Central memory CD8-positive, alpha-beta T cell (primary cell): ENCODE measurements at places on chromosomes 5 and 9.

GRCh38 chr9:38269775-38270174 is 122.7 kb upstream of the ALDH1B1 start:
- DNase-seq, result no peak

GRCh38 chr9:34634551-34635248 is 2.9 kb downstream of the SIGMAR1 start:
- no peak for DNase-seq

DNA sequence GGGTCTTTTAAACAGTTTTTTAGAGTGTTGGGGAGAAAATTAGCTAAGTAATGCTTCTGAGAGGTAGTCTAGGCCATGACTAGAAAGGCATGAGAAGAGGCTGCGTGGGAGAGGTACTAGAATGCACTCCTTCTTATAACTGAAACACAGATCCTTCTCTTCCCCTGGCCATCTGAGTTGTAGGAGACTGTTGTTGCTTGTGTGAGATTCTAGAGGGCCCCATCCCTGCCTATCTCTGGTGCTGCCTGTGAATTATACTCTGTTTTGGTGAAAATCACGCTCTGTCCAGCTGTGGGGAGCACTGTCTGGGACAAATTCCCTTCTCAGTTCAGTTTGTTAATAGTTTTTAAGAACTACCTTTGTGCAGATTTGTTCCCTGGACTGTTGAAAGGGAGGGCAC is 37.5 kb downstream of the MAP1B start:
- no peak for DNase-seq

DNA sequence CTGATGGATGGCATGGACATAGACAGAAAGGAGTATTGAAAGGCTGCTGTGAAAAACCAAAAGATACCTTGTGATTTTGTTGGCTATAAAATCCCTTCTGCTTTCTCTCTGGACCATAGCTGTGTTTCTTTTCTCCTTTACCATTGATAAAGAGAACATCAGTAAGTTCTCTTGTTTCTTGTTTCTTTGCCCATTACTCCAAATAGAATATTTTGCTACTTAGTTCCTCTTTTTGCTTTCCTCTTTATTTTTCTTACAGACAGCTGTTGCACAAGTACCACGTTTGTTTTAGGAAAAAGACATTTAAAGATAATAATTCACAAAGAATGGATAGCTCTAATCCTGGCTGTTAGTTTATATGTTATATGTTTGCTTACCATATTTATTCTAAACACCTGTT is 1129.2 kb downstream of the DTWD2 start:
- no peak for DNase-seq

- DNase-seq, result no peak
Observed at GRCh38 chr5:163306421-163306820, 131.0 kb upstream of the CCNG1 start.

DNA sequence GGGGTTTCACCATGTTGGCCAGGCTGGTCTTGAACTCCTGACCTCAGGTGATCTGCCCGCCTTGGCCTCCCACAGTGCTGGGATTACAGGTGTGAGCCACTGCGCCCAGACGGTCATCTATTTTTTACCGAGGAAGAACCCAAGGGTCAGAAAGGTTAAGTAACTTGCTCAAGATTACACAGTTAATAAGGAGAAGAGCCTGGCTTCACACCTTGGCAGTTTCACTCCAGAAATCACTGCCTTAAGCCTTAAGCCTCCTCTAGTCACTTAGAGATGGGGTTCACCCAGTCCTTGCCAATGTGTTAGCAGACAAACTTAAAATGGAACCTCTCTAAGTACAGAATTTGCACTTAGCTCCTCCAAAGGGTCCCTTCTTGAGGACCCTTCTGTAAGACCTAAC is 116.3 kb downstream of the PTTG1 start:
- no peak for DNase-seq

DNA sequence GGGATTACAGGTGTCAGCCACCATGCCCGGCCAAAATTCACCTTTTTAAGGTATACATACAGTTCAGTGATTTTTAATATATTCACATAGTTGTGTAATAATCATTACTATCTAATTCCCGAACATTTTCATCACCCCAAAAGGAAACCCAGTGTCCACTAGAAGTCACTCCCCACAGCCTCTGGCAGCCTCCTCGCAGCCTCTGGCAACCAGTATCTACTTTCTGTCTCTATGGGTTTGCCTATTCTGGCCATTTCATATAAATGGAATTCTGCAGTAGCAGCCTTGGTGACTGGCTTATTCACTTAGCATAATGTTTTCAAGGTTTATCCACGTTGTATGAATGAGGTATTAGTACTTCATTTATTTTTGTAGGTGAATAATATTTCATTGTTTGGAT is 59.0 kb downstream of the UBAP1 start:
- no peak for DNase-seq

GRCh38 chr9:129311643-129312042 is 133.6 kb upstream of the IER5L start:
- DNase-seq, result no peak

GRCh38 chr5:150519978-150520377 is 12.0 kb downstream of the NDST1 start:
- DNase-seq, result no peak

GRCh38 chr9:81594415-81594814 is 94.9 kb downstream of the TLE1 start:
- no peak for DNase-seq

DNA sequence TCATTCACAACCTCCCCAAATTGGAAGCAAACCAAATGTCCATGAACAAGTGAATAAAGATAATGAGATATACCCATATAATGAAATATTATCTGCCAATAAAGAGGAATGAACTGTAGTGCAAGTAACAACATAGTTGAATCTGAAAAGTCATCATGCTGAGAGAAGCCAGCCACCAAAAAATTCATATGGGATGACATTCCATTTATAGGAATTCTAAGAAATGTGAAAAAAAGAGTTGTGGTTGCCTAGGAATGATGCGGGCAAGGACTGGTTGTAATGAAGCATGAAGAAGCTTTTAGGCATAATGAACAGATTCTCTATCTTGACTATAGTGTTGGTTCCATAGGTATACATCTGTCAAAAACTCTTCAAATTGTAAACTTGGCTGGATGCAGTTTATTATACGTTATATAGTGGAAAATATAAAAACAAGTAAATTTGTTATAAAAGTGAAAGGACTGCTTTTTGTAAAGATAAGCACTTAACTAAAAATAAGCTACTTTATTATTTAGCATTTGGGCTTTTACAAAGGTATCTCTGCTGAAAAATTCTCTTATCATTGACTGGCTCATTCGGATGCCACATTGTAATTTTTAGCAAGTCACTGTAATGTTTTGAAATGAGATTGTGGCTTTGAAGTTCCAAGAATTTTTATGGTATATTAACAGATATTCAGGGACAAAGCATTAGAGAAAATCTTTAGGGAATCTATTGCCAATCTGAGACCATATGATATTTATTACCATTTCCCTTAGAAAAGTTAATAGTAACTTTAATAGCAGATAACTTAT is 21.2 kb upstream of the TTC23L start:
- no peak for DNase-seq

DNA sequence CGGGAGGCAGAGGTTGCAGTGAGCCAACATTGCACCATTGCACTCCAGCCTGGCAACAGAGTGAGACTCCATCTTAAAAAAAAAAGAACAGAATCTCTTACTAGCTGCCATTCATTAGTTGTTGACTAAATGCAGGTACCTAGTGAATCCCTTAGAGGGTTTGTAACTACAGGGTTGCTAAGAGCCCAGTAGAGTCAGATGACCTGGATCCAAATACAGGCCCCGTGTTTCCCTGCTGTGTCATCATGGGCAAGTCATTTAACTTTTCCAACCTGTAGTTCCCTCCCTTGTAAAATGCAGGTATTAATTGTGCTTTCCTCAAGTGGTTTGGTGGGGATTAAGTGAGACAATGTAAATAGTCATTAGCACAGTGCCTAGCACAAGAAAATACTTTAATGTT is 32.8 kb downstream of the PLAC8L1 start:
- DNase-seq, result no peak

DNA sequence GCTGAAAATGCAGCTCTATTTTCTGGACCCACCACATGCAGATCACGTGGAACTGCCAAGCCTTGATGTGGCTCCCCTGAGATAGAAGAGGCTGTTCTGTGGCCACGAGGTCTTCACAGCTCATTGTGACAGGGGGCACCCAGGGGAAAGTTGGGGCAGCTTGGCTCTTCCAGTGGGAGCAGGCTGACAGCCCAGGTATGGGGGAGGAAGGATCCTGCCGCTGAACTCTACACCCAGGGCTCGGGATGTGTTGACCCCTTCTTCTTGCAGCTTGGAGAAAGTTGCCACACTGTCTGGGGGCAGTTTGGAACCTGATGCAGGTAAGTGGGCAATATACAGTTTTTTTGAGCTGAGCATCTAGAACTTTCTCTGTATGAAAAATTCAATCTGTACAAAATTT is 133.6 kb upstream of the PITX1 start:
- no peak for DNase-seq

GRCh38 chr9:108684288-108685025 is 171.3 kb downstream of the ACTL7B start:
- no peak for DNase-seq

GRCh38 chr5:37774912-37775483 is 64.8 kb downstream of the GDNF start:
- DNase-seq, result no peak

- no peak for DNase-seq
Observed at GRCh38 chr9:78986446-78986845, 585.3 kb upstream of the TLE4 start.

DNA sequence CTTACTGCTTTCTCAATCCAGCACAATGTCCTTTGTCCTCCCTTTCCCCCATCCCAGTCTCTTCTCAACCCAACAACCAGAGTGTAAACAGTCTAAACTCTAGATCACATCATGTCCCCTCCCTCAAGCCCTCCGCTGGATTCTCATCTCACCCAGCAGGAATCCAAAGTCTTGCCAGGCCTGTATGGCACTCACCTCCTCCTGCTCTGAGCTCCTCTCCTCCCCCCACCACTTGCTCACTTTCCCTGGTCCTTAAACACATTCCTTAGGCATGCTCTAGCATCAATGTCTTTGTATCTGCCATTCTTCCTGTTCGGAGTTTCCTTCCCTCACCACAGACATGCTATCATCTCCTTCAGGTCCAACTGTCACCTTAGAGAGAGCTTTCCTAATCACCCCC is 78.8 kb downstream of the NIPSNAP3B start:
- no peak for DNase-seq

DNA sequence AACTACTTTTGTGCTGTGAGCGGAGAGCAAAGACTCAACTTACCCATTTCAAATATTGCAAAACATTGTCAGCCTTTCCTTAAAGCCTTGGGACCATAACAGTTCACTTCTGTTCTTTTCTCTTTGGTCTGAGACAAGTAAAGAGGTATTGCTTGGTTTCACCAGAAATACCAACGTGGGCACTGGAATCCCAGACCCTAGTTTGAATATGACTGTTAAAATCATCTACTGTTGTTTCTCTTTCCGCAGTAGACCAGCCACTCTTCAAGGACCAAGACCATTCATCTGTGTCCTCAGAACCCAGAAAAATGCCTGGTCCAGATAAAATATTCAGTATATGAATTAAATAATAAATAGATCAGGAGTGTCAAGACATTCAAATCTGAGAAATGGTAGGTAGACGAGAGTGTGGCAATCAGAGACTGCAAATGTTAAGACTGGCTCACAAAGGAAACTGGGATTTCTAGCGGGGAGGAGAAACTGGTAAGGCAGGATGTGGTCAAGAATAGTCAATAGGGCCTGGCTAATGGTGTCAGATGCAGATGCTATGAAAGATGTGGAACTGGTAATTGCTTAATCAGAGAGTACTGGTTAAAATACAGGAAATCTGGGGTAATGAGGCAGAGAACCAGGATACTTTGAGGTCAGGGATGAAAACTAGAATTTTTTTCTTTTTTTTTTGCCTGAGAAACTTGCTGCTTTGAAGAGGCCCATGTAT is 82.1 kb upstream of the IL33 start:
- DNase-seq, result no peak

- peak; percentile 67 for DNase-seq
Observed at GRCh38 chr5:141650851-141651727, at the start of gene FCHSD1. Gene FCHSD1, minus strand, starts transcription at chr5:141651418. Its CDS starts 50 bp downstream, at chr5:141651368.

DNA sequence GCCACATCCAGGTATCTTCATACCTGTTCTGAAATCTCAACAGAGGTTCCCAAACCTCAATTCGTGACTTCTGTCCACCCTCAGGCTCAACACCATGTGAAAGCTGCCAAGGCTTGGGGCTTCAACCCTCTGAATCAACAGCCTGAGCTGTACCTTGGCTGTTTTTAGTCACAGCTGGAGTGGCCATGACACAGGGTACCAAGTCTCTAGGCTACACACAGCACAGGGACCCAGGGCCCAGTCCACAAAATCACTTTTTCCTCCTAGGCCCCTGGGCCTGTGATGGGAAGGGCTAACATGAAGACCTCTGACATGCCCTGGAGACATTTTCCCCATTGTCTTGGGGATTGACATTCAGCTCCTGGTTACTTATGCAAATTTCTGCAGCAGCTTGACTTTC is 464.9 kb downstream of the ELAVL2 start:
- DNase-seq, result no peak

GRCh38 chr9:134481762-134482161 is 155.5 kb downstream of the RXRA start:
- DNase-seq, result no peak

DNA sequence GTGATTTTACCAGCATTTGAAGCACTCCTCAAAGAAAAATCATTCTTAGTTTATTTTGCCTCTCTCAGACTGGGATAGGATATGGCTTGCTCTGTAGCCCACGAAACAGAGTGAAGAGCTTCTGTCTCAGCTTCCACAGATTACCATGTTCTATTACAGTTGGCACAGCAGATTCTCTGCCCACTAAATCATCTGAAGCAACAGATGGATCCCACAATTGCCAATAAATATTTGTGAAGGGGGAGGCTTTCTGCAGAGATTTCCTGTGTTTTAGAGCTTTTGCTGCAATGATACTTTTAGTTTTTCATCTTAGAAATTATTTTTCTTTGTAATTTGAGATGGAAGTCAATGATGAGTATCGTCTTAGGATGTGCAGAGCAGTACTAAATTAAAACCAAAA is 12.3 kb upstream of the MAP3K1 start:
- DNase-seq, result no peak

DNA sequence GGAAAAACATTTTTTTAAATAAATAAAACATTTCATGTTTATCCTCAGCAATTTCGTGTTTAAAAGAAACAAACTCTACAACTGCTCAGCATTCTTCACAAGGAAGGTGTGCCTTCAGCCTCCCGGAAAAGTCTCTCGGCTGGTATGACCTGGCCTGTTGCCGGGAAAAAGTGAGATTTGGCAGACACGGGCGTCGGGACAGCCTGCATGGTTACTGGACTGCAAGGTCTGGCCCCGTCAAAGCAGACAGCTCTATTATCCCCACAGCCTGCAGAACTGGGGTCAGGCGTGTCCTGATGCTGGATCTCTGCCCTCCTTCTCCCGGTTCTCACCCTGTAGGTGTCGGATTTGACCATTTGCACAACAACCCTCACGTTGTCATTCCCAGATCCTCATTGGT is 120.3 kb upstream of the SPATA31C2 start:
- DNase-seq, result no peak

DNA sequence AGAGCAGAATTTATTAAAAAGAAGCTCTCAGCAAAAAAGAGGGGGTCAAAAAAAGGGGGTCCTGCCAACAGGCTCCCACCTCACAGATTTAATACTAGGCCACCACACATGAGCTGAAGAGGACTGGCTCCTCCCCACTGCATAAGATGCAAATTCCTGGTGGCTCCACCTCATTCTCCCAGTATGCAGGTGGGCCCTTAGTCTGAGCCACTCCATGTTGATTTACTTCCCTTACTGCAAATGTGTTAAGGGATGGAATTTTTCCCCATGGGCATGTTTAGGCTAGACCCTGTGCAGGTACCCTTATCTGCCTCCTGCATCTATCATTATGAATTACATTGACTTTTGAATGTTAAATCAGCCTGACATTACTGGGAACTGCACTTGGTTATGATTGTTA is 82.9 kb downstream of the ISOC1 start:
- DNase-seq, result no peak

GRCh38 chr9:121601194-121601593 is 50.2 kb upstream of the DAB2IP start:
- DNase-seq, result no peak
